Mesendoderm (in vitro differentiated cells): ENCODE measurements at places on chromosomes 7 and 10.

DNA sequence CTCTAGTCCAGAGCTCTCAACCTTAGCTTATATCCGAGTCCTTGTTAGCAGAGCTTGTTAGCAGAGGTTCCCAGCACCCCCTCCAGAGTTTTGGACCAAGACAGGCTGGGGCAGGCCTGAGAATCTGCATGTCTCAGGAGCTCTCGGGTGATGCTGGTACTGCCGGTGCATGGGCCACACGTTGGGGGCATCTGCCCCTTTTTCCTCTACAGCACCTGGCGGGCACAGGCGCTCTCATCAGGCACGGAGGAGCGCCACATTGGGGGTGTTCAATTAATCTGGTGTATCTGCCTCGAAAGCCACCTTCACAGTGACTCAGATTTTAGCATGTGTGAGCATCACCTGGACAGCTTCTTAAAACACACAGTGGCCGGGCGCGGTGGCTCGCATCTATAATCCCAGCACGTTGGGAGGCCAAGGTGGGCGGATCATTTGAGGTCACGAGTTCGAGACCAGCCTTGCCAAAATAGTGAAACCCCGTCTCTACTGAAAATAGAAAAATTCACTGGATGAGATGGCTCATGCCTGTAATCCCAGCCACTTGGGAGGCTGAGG lies 117.7 kb downstream of the ELFN1 start:
- no peak for DNase-seq

DNA sequence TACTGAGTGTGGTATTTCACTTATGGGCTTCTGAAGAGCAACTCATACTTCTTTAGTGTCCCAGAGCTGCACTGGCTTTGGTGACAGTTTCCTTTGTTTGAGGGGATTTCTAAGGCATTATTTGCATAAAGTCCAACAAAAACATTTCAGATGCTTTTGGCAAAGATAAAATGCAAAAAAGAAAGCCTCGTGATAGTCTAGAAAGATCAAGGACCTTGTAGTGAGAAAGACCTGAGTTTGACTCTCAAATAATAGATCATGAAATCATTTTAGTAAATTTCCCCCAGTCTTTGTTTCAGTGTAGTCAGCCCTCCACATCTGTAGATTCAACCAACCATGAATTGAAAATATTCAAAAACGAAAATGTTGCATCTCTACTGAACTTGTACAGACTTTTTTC lies 107.4 kb downstream of the EEPD1 start:
- DNase-seq, result no peak

GRCh38 chr7:69889976-69890351 lies 291.7 kb downstream of the AUTS2 start:
- no peak for DNase-seq

DNA sequence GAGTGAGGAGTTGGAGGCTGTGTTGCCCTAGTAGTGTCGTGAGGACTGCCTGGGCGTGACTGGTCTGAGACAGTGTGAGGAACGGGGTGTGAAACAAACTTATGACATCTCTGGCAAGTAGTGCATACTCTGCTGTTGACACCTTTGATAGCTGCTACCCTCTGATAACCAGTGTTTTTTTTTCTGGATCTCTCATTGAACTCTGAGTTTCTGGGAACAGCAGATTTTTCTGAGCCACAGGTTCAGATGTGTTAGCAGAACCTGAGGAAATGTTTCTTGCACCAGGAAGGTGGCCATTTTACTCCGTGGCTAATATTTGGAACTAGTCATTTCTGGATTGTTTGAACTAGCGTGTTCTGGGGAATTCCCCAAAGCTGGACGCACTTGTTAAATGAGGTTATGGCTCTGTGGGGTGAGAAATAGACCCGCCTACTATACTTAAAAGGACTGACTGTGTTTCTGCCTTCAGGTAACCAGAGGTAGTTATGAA lies 52.9 kb downstream of the AUTS2 start:
- peak; percentile 38 for DNase-seq

GRCh38 chr10:13637894-13638293 lies 51.1 kb downstream of the PRPF18 start:
- no peak for DNase-seq

DNA sequence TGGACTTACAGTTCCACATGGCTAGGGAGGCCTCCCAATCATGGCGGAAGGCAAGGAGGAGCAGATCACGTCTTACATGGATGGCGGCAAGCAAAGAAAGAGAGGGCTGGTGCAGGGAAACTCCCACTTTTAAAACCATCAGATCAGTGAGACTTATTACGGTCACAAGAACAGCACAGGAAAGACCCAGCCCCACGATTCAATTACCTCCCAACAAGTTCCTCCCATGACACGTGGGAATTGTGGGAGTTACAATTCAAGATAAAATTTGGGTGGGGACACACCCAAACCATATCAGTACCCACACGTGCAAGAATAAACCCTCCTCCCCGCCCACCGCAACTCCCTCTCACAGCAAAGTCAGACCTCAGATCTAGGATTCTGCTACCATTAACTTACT lies 4.5 kb upstream of the AIFM2 start:
- DNase-seq, result no peak

GRCh38 chr10:79014796-79015195 lies 54.0 kb upstream of the ZMIZ1 start:
- DNase-seq, result no peak

- DNase-seq, result no peak
These were observed 30.5 kb downstream of the BICC1 start for GRCh38 chr10:58543141-58543540.

- no peak for DNase-seq
These were observed 13.5 kb downstream of the AQP1 start for GRCh38 chr7:30925117-30925516.

DNA sequence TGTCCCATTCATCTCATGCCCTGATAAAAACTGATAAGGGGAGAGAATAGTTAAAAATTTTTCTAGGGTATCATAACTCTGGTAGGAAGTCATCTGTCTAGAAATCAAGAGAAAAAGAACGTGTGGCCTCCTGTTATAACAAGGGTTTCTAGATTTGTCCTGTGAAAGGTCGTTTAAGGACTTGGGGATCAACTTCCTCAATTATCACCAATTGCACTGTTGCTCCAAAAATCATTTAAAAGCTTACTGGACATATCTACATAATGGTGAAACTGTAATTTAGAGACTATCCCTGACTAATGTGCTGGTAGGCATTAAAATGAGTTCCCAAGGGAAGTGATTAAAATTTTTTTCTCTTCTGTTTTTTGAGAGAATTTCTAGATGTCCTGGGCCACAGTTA lies 58.2 kb downstream of the GPR141 start:
- no peak for DNase-seq

GRCh38 chr10:76697923-76698322 lies 939.7 kb downstream of the KCNMA1 start:
- DNase-seq, result peak; percentile 8

DNA sequence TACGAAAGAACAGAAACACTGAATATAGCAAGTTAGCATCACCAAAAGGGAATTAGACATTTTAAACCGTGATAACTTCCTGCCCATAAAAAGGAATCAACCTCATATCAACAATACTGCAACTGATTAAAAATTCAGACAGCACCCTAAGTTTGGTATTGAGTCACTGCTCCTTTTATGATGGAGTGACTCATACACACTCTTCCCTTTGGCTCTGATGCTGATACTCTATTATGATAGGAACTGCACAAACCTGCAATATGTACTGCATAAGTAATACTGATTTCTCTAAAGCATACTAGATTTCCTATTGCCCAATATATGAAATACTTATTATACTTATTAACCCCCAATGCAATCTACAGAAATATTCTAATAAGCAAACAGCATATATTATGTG lies 118.7 kb downstream of the PARD3 start:
- DNase-seq, result no peak

GRCh38 chr7:149819961-149820340 lies 18.2 kb upstream of the ZNF862 start:
- DNase-seq, result no peak

- DNase-seq, result no peak
These were observed 27.7 kb upstream of the INSIG1 start for GRCh38 chr7:155269766-155270585.
